ENCODE measurements at places on chromosomes 16 and 17. TPM values are rescaled to one million over a fixed set of nuclear protein-coding genes. Genes with fewer than 3 reads are reported as not detected.

LRRC46 gene
- polyA plus RNA-seq: 1.0 TPM

CES5A gene
- polyA plus RNA-seq: not detected

NECAB2 gene
- polyA plus RNA-seq: not detected

DNA sequence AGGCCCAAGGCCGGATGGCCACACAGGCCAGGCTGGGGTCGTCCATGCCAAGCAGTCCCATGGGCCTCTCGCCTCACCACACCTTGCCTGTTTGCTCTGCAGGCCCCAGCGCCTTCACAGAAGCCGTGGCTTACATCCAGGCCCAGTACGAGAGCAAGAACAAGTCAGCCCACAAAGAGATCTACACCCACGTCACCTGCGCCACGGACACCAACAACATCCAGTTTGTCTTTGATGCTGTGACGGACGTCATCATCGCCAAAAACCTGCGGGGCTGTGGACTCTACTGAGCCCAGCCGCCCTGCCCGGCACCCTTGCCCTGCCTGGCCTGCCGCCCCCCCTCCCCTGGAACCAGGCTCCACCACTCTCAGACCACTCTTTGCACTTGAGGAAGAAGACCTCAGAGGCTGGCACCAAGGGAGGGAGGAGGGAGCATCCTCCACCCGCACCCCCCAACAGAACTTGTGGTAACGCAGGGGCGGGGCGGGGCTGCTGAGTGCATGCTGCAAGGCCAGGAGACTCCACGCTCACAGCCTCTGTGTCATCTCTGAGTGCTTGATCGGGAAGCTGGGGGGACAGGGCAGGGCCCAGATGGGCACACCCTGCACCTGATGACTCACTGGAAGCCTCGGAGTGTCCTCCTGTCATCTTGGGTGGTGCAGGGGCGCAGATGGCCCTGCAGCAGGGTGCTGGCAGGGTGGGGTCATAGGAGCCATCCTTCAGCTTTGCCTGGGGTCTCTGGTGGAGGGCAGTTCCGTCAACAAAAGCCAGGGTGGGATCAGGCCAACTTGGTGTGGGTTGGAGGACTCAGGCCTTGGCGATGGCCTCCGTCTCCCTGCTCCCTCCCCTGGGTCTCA, 81.5 kb downstream of the AMFR start:
- no peak for DNase-seq

GRCh38 chr16:49424961-49425360, 51.4 kb downstream of the C16orf78 start:
- no peak for DNase-seq

- DNase-seq: no peak
Measured at GRCh38 chr16:81397879-81398520, 46.6 kb upstream of the CMIP start.
